ENCODE measurements at places on chromosomes 5 and 9. TPM values are rescaled to one million over a fixed set of nuclear protein-coding genes. Genes with fewer than 3 reads are reported as not detected.

PLPPR1 gene
- 7.4 TPM for total RNA-seq

NUTM2G gene
- not detected for total RNA-seq

PDLIM4 gene
- total RNA-seq: 81.6 TPM

SLC36A3 gene
- total RNA-seq: not detected

GRCh38 chr9:134825025-134825424, 55.6 kb upstream of the FCN2 start:
- H3K4me3 ChIP-seq: no peak overlapping the region
- peaks cover 2% of the 10 kb centered on the region for H3K27me3 ChIP-seq
- no peak overlapping the region for H3K27ac ChIP-seq
- H3K4me1 ChIP-seq: no peaks in the 10 kb centered on the region

- H3K4me3 ChIP-seq: no peak overlapping the region
- H3K27ac ChIP-seq: no peak overlapping the region
- H3K36me3 ChIP-seq: no peaks in the 10 kb centered on the region
- H3K27me3 ChIP-seq: no peaks in the 10 kb centered on the region
Measured at GRCh38 chr5:82334856-82335255, 56.7 kb upstream of the RPS23 start.

DNA sequence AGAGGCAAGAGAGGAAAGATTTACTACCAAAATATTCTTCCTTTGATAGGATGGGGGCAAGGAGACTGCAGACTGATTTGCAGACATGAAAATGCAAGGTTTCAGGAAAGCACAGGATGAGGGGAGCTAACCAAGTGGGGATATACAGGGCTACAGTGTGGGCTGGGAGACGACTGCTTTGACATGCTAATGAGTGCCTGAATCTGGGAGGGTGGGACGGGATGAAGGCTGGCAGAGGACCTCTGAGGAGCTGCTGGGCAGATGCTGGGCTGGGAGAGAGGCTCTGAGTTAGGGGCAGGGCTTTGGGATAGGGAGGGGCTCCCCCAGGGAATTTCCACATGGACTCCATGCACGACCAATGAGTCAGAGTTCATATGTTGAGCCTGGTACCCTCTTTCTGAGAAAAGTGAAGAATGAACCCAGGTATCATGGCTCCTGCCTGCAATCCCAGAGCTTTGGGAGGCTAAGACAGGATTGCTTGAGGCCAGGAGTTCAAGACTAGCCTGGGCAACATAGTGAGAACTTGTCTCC, 4.9 kb upstream of the CPLX2 start:
- H3K27ac ChIP-seq: no peak overlapping the region
- no peak for DNase-seq
- peaks cover 42% of the 10 kb centered on the region for H3K4me1 ChIP-seq
- H3K36me3 ChIP-seq: no peaks in the 10 kb centered on the region

DNA sequence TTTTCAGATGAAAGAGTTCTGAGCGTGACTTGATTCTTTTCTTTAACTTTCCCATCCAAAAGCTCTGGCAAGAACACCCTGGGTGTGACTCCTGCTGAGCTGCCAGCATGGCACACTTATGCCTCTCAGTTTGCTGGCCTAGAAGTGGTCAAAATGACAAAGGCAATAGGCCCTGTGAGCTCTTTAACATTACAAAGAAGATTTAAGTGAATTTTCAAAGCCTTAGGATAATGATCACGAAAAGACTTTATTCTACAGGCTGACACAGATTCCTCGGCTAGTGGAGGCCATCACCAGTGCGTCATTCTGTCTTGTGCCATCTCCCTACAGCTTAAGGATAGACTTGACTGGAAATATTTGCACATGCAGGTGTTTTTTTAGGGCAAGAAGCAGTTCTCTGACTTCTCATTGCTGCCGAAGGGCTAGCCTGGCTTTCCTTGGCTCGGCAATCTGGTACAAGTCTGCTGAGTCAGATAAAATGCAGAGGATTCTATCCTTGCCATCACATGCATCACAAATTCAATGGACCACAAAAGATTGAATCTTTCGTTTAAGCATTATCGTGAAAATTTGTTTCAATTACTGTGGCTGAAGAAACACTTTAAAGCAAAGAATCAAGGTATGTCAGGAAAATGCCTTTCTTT, 311.5 kb downstream of the COX7C start:
- H3K27me3 ChIP-seq: no peaks in the 10 kb centered on the region
- DNase-seq: no peak
- no peaks in the 10 kb centered on the region for H3K36me3 ChIP-seq

GRCh38 chr5:131328536-131329285, 64.9 kb downstream of the CDC42SE2 start:
- no peak for DNase-seq
- H3K36me3 ChIP-seq: no peaks in the 10 kb centered on the region
- H3K4me3 ChIP-seq: no peak overlapping the region

DNA sequence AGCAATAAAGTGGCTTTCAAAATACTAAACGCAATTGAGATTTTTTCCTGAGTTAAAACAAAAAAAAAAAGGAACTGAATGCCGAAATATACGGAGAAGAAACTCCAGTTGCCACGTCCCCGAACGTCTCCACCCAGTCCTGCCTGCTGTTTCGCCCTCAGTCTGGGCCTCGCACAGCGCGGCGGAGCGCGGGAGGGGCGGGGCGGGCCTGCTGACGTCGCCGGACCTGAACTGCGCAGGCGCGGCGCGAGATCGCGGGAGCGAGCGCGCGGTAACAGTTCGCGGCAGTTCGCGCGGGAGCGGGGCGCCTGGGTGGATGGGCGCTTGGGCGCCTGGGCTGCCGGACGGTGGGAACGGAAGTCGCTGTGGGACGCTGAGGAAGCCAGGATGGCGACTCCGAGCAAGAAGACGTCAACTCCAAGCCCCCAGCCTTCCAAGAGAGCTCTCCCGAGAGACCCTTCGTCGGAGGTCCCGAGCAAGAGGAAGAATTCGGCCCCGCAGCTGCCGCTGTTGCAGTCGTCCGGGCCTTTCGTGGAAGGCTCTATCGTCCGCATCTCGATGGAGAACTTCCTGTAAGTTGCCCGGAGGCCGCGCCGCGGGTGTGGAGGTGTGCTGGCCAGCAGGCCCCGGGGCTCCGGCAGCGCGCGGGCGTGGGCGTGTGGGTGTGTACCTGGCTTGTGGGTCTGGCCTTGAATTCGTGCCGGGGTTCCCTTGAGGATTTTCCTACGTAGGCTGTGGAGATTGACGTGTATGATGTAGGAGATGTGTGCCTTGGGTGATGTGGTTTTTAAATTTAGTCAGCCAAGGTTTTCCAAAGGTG, at the start of gene SMC5:
Gene SMC5 (plus strand): TSS at position 287 of the 820 bp plus-strand sequence. CDS start 101 bp downstream, at position 388.
- H3K27ac ChIP-seq: peak within 1 kb of the TSS; percentile 94
- H3K4me1 ChIP-seq: peaks cover 10% of the 10 kb centered on the region
- H3K36me3 ChIP-seq: peaks cover 4% of the 10 kb centered on the region
- DNase-seq: peak; percentile 91
- H3K27me3 ChIP-seq: peaks cover 9% of the 10 kb centered on the region
- peak within 1 kb of the TSS; percentile 97 for H3K4me3 ChIP-seq

DNA sequence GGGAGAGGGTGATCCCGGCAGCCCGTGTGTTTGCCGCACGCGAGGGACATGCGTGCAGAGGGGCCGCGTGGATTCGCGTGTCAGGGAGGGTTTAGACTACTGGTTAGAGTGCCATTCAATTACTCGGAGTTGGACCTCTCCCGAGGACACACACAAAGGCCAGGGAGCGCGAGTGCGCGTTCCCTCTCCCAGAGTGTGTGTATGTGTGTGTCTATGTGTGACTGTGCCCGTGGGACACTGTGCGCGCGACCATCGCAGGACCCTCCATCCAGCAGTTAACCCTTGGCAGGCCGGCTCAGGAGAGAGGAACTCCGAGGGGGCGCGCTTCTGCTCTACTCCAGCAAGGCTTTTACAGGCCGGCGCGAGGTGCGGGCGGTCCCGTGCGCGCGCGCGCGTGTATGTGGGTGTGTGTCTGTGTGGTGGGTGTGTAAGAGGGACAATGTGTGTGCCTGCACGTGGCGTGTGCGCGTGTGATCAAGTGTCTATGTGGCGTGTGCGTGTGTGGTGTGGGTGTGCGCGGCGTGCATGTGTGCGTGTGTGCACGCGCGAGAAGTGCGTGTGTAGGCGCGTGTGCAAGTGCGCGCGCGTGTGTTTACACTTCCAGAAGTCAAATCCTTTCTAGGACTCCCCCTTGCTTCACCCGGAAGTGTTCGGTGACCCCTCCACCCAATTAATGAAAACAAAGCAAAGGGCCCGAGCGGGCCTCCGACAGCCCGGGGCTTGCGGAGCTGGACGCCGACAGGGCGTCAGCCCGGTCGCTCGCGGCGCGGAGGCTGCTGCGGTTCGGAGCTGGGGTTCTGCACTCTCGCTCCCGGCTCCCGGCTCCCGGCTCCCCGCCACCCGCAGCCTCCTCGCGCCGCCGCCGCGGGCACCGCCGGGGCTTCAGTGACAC, 75.3 kb upstream of the TBCA start:
- peak overlapping the region; percentile 86 for H3K4me3 ChIP-seq
- DNase-seq: peak; percentile 55
- H3K4me1 ChIP-seq: peaks cover 24% of the 10 kb centered on the region
- H3K27ac ChIP-seq: peak overlapping the region; percentile 35

- peak overlapping the region; percentile 64 for H3K27ac ChIP-seq
- no peaks in the 10 kb centered on the region for H3K36me3 ChIP-seq
- H3K4me3 ChIP-seq: peak overlapping the region; percentile 83
- H3K4me1 ChIP-seq: peaks cover 6% of the 10 kb centered on the region
- H3K27me3 ChIP-seq: no peaks in the 10 kb centered on the region
Measured at GRCh38 chr9:92668746-92669526, 995 bp downstream of the IPPK start.

- no peaks in the 10 kb centered on the region for H3K27me3 ChIP-seq
- H3K36me3 ChIP-seq: no peaks in the 10 kb centered on the region
- H3K4me1 ChIP-seq: peaks cover 67% of the 10 kb centered on the region
- DNase-seq: no peak
- H3K27ac ChIP-seq: peak overlapping the region; percentile 62
Measured at GRCh38 chr5:72298711-72299110, 21.3 kb downstream of the MRPS27 start.

- no peak overlapping the region for H3K4me3 ChIP-seq
- peaks cover 11% of the 10 kb centered on the region for H3K36me3 ChIP-seq
- no peak overlapping the region for H3K27ac ChIP-seq
- no peaks in the 10 kb centered on the region for H3K4me1 ChIP-seq
Measured at GRCh38 chr5:1737790-1738405, 61.7 kb downstream of the MRPL36 start.

GRCh38 chr5:55633574-55634208, 78.4 kb downstream of the SLC38A9 start:
- no peaks in the 10 kb centered on the region for H3K36me3 ChIP-seq
- H3K27me3 ChIP-seq: peaks cover 3% of the 10 kb centered on the region
- DNase-seq: no peak
- H3K4me3 ChIP-seq: no peak overlapping the region

- peaks cover 11% of the 10 kb centered on the region for H3K27me3 ChIP-seq
- peak overlapping the region; percentile 87 for H3K4me3 ChIP-seq
- no peak for DNase-seq
- peaks cover 6% of the 10 kb centered on the region for H3K36me3 ChIP-seq
Measured at GRCh38 chr9:87502391-87503221, 4.9 kb downstream of the DAPK1 start.

GRCh38 chr5:124453221-124454051, 293.0 kb downstream of the ZNF608 start:
- peaks cover 2% of the 10 kb centered on the region for H3K36me3 ChIP-seq
- no peak for DNase-seq
- peaks cover 20% of the 10 kb centered on the region for H3K4me1 ChIP-seq
- H3K4me3 ChIP-seq: no peak overlapping the region

GRCh38 chr9:132008855-132009812, 70.5 kb downstream of the MED27 start:
- H3K27ac ChIP-seq: no peak overlapping the region
- no peak overlapping the region for H3K4me3 ChIP-seq
- H3K36me3 ChIP-seq: no peaks in the 10 kb centered on the region
- H3K27me3 ChIP-seq: peaks cover 2% of the 10 kb centered on the region
- H3K4me1 ChIP-seq: peaks cover 42% of the 10 kb centered on the region
- no peak for DNase-seq

DNA sequence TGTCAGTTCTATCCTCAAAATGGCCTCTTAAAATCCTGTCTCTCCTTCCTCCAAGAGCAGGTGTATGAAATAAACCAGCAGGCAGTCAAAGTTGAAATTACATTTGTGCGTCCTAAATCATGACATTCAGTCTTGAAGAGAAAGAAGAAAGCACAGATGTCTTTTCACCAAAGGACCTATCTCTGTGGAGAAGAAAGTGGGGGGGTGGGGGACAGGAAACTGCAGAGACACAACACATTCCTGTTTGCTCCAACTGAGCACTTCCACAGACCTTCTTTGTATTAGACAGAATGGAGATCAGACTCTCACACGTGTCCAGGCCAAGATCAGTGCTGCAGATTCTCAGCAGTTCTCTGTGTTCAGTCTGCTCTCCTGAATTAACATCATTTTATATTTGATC, 471.9 kb upstream of the RGMB start:
- DNase-seq: no peak
- H3K27ac ChIP-seq: no peak overlapping the region
- H3K36me3 ChIP-seq: no peaks in the 10 kb centered on the region
- no peaks in the 10 kb centered on the region for H3K27me3 ChIP-seq
- H3K4me3 ChIP-seq: no peak overlapping the region

DNA sequence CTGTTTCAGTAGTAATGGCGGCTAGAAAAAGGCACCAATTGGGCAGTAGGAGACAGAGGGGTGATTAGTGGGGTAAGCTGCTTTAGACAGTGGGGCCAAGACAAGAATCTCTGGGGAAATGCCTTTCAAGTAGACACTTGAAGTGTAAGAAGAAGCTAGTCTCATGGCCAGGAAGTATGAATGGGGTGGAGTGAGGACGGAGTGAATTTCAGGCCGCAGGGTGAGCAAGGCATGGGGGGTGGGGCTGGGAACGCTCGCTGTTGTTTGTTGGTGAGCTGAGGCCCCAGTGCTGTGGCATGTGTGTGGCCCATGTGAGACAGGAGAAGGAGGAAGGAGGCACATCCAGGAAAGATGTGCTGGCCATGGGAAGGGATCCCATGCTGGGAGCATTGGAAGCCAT, 149.2 kb upstream of the NFIL3 start:
- H3K27me3 ChIP-seq: no peaks in the 10 kb centered on the region
- no peak for DNase-seq
- H3K27ac ChIP-seq: no peak overlapping the region

DNA sequence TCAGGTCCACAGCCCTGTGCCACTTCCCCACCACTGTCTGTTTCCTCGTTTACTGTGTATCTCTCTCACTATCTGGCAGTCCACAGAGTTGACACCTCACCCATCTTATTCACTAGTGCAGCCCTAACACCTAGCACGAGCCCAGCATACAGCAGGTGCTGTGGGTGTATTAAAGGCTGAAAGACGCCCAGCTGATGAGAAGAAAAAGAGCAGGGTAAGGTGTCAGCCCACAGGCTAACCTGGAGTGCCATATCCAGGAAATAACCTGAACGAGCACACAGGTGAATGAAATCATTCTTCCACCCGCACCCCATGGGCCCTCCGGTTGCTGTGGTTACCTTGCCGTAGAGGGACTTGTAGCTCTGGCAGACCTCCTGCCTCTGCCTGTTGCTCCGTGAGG, 18.6 kb downstream of the ANXA6 start:
- peaks cover 4% of the 10 kb centered on the region for H3K27me3 ChIP-seq
- no peak overlapping the region for H3K4me3 ChIP-seq
- H3K27ac ChIP-seq: no peak overlapping the region
- H3K4me1 ChIP-seq: peaks cover 11% of the 10 kb centered on the region
- peaks cover 20% of the 10 kb centered on the region for H3K36me3 ChIP-seq
- no peak for DNase-seq
